ENCODE measurements at places on chromosomes 12 and 14.

GRCh38 chr12:4954621-4955354 lies 45.1 kb downstream of the KCNA1 start:
- no peak for DNase-seq

GRCh38 chr12:4201333-4202100 lies 72.0 kb upstream of the CCND2 start:
- no peak for DNase-seq

DNA sequence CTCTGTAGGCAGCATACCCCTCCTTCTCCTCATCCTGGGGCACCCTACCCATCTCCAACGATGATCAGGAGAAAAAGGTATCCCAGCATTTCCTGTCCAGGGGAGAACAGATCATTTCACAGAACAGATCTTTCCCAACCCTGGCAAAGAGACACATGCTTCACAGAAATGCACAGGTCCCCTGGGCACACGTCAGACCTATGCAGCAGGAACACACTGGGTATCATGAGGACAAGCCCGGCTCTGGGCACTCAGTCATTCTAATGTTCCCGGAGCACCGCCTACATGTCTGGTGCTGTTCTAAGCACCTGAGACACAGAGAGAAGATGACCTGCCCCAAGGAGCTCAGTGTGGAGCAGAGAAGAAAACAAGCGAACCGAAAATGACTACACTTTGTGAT lies 56.2 kb downstream of the ACTN1 start:
- no peak for DNase-seq

GRCh38 chr14:79544698-79545070 lies 666.6 kb downstream of the DIO2 start:
- DNase-seq, result no peak

DNA sequence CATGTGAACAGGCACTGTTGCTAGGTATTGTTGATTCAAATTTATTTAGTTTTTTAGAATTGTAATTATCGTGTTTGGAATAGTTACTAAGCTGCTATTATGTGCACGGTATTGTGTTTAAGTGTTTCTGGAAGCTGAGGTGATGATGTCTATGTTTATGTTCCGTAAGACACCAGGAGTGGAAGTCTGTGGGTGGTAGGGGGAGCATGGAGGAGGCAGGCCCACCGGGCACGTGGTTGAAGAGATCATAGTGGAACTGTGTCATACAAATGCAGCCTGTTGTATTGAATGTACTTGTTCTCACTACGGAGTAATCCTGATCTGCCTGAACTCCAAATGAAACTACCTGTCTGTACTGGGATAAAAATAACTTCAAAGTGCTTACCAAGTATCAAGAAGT lies 36.1 kb upstream of the STXBP6 start:
- no peak for DNase-seq

DNA sequence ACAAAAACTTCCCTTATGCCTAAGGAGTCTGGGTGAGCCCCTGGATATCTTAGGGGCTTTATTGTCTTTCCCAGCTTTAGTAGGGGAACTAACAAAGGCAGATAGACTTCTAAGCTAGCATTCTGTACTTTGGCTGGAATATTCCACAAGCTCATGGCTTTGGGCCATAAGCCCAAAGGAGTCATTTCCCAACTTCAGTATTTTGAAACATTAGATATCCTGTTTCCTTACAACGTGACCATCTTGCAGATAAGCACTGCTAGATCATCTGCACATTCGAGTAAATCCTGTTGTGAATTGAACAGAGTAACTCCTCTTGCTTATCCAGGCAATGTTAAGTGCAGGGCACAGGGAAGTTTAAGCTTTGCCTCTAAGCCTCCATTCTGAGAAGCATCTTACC lies 70.6 kb upstream of the ACTN1 start:
- no peak for DNase-seq

DNA sequence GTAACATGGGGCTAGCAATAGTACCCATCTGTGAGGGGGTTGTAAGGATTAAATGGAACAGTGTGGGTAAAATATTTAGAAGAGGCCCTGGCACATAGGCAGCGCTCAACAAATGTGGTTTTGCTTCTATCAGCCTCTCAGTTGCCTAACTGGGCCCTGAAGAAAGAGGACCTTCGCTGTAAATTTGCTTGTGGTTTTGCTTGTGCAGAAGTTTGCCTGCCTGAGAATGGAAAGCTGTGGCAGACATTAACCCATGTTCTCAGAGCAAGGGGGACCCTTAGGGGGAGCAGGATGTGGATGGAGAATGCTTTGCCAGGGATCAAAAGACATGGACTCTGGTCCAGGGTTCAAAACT lies 160.1 kb downstream of the BRMS1L start:
- no peak for DNase-seq

GRCh38 chr12:5582018-5582417 lies 150.1 kb downstream of the NTF3 start:
- DNase-seq, result no peak

GRCh38 chr14:59428581-59429012 lies 36.6 kb downstream of the GPR135 start:
- DNase-seq, result no peak

DNA sequence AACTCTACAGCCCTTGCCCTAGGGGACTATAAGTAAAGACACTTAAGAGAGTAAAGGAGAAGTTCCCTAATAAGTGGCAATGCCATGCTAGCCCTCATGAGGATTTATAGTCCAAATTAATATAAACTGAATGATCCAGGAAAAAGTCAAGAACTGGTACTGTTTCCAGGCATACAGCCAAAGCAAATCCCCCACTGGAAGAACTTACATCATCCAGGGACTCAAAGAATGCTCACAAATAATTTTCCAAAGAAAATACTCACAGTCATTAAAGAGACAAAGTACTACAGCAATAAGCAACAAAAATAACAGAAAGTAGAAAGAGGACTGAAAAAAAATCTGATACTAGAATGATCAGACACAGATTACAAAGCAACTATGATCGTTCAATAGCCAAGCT lies 79.7 kb upstream of the RAP1B start:
- no peak for DNase-seq
